Cardiac muscle cell (in vitro differentiated cells and primary cell): ENCODE measurements at places on chromosomes 7 and 10. TPM values are rescaled to one million over a fixed set of nuclear protein-coding genes. Genes with fewer than 3 reads are reported as not detected.

DNA sequence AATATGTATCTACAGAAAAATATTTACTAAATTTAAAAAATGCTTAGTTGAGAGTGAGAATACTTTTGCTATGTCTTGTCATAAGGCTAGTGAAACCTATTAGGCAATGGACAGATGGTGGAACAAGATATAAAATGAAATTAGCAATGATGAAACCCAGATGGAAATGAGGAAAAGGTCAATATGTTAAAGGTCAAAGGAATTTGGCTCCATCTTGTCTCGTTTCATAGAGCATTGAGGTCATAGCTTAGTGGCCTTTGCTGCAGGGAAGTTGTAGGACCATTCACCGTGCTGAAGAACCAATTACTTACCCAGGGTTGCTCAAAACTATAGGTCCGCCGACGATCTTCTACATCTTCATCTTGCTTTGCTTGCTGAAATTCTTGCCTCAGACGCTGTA, 683.9 kb downstream of the PARD3 start:
- no peaks in the 10 kb centered on the region for H3K4me1 ChIP-seq
- no peak for DNase-seq

- no peaks in the 10 kb centered on the region for H3K4me1 ChIP-seq
- peaks cover 100% of the 10 kb centered on the region for H3K27me3 ChIP-seq
- H3K27ac ChIP-seq = no peak overlapping the region
- DNase-seq = no peak
- no peak overlapping the region for H3K4me3 ChIP-seq
- no peaks in the 10 kb centered on the region for H3K36me3 ChIP-seq
These were observed 1.1 kb upstream of the HOXA3 start for GRCh38 chr7:27153526-27153925.

DNA sequence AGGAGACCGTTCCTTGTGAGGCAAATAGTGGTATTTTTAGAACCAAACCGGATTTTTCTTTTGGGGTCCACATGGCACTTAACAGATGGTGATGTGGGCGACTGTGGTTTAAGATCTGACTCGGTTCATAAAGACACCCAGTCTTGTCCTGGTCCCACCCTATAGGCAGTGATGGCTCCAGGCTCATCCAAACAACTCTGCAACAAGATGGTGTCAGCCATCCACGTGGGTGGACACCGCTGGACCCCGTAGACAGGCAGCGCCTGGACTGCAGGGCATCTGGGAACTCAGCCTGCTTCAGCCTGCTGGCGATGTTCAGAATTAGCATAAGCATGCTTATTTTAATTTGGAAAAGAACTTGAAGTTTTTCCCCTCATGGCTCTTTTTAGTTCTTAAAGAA, 258.4 kb upstream of the FZD1 start:
- H3K36me3 ChIP-seq = no peaks in the 10 kb centered on the region
- DNase-seq = no peak
- H3K4me3 ChIP-seq = no peak overlapping the region
- no peaks in the 10 kb centered on the region for H3K27me3 ChIP-seq

GRCh38 chr10:120825878-120826769, 25.0 kb upstream of the WDR11 start:
- no peaks in the 10 kb centered on the region for H3K27me3 ChIP-seq
- peaks cover 9% of the 10 kb centered on the region for H3K4me1 ChIP-seq
- H3K4me3 ChIP-seq = no peak overlapping the region
- DNase-seq = no peak

The NACAD gene
- 1.2 and 2.1 TPM in 2 replicates for total RNA-seq

DNA sequence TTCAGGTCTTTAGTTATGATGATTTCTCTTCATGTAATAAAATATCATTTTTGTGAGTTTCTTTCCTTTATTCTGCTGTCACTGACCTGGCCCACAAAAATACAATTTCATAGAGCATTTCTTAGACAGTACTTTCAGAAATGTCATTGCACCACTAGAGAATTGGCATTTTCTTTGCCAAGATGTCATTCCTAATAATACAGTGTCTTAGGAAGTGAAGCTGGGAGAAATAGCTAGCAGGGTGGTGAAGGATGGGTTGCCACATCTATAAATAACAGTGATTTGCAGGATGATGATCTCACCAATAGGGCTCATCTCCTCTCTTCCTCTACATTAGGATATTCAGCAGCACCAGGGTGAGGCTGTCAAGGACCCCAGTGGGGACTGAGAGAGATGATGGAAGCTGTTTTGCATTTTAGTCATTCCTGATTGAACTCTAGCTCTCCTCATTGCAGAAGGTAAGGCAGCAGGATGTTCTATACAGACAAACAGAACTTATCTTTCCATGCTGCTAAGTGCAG, 452.1 kb downstream of the NXPH1 start:
- no peak for DNase-seq
- no peak overlapping the region for H3K27ac ChIP-seq
- no peaks in the 10 kb centered on the region for H3K27me3 ChIP-seq
- H3K36me3 ChIP-seq = no peaks in the 10 kb centered on the region
- no peaks in the 10 kb centered on the region for H3K4me1 ChIP-seq

DNA sequence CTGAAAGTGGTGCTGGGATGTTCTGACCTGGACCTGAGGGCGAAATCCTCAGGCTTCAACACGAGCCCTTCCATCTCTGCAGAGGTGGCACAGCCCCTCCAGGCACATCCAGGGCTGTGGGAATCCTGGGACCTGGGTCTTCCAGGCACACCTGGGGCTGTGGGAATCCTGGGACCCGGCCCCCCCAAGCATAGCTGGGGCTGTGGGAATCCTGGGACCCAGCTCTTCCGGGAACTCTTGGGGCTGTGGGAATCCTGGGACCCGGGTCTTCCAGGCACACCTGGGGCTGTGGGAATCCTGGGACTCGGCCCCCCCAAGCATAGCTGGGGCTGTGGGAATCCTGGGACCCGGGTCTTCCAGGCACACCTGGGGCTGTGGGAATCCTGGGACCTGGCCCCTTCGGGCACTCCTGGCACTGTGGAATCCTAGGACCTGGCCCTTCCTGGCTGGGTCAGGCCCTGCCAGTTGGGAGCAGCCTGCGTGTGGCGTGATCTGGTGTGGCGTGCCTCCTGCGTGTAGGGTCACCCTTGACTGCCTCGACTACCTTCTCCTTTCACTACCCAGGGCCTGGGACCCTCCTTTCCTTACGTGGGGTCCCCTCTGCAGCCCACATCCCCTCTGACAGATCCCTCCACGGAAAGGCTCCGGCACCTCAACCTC, 124.0 kb downstream of the WDR37 start:
- H3K4me3 ChIP-seq = no peak overlapping the region
- no peak overlapping the region for H3K27ac ChIP-seq
- no peak for DNase-seq
- H3K36me3 ChIP-seq = no peaks in the 10 kb centered on the region
- H3K27me3 ChIP-seq = no peaks in the 10 kb centered on the region
- no peaks in the 10 kb centered on the region for H3K4me1 ChIP-seq
